ENCODE measurements at places on chromosomes 11 and 22. TPM values are rescaled to one million over a fixed set of nuclear protein-coding genes. Genes with fewer than 3 reads are reported as not detected.
A peak's percentile ranks its signal among the peaks of the same experiment; 100 is the strongest.

DNA sequence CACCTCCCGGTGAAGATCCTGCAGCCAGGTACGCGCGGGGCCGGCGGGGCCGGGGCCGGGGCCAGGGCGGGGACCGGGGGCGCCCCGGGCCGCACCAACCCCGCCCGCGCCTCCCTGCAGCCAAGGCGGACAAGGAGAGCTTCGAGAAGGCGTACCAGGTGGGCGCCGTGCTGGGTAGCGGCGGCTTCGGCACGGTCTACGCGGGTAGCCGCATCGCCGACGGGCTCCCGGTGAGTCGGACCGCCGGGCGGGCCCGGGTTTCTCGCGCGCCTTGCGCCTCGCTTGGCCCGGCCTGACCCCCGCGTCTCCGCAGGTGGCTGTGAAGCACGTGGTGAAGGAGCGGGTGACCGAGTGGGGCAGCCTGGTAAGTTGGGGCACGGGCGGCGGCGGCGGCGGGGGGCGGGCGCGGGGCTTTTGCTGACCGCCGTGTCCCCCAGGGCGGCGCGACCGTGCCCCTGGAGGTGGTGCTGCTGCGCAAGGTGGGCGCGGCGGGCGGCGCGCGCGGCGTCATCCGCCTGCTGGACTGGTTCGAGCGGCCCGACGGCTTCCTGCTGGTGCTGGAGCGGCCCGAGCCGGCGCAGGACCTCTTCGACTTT, 531 bp downstream of the PIM3 start:
- H3K27ac ChIP-seq: peak overlapping the region; percentile 69
- H3K36me3 ChIP-seq: peaks cover 5% of the 10 kb centered on the region
- peak overlapping the region; percentile 89 for H3K4me3 ChIP-seq
- no peaks in the 10 kb centered on the region for H3K27me3 ChIP-seq
- no peak for DNase-seq

- peak overlapping the region; percentile 32 for H3K27ac ChIP-seq
- H3K27me3 ChIP-seq: peaks cover 9% of the 10 kb centered on the region
- H3K4me3 ChIP-seq: no peak overlapping the region
These were observed 14.5 kb downstream of the RPL27A start for GRCh38 chr11:8697054-8697453.

- H3K27me3 ChIP-seq: no peaks in the 10 kb centered on the region
- H3K27ac ChIP-seq: no peak overlapping the region
- no peaks in the 10 kb centered on the region for H3K4me1 ChIP-seq
These were observed 398.4 kb downstream of the CNTN5 start for GRCh38 chr11:99418927-99419720.

DNA sequence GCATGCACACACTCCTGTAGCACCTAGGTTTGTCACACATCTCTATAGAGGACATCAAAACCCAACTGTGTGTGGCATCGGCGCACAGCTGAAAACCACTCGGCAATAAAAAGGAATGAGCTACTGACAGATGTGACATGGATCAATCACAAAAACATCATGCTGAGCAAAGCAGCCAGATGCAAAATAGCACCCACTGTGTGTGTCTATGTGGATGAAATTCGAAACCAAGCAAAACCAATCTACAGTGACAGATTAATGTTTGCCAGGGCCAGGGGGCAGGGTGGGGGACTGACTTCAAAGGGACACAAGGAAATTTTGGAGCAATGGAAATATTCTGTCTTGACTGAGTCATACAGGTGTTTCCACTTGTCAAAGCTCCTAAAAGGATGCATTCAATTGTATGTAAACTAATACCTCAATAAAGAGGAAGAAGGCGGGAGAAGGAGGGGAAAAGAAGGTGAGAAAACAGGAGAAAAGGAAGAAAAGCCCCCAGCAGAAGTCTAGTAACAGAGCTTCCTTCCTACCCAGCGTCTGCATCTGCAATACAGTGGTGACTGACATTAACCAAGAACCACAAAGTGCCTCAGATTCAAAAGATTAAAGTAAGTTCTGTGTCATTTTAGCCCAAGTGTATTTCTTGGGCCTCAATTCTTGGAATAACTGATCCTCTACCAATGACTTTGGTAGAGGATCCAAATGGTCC, 49.8 kb downstream of the PACSIN2 start:
- H3K27ac ChIP-seq: peak overlapping the region; percentile 0
- DNase-seq: no peak
- peaks cover 44% of the 10 kb centered on the region for H3K36me3 ChIP-seq

GRCh38 chr11:70048279-70049024, 29.7 kb upstream of the ANO1 start:
- no peak for DNase-seq
- H3K4me1 ChIP-seq: no peaks in the 10 kb centered on the region
- peaks cover 20% of the 10 kb centered on the region for H3K27me3 ChIP-seq
- no peak overlapping the region for H3K27ac ChIP-seq
- H3K36me3 ChIP-seq: no peaks in the 10 kb centered on the region

GRCh38 chr11:20353829-20354434, 9.6 kb upstream of the HTATIP2 start:
- H3K4me1 ChIP-seq: peaks cover 15% of the 10 kb centered on the region
- no peak overlapping the region for H3K4me3 ChIP-seq
- no peaks in the 10 kb centered on the region for H3K36me3 ChIP-seq
- no peak overlapping the region for H3K27ac ChIP-seq
- H3K27me3 ChIP-seq: peaks cover 4% of the 10 kb centered on the region

- H3K36me3 ChIP-seq: no peaks in the 10 kb centered on the region
- DNase-seq: no peak
- H3K27ac ChIP-seq: no peak overlapping the region
- no peaks in the 10 kb centered on the region for H3K27me3 ChIP-seq
- peaks cover 24% of the 10 kb centered on the region for H3K4me1 ChIP-seq
- H3K4me3 ChIP-seq: no peak overlapping the region
These were observed 29.0 kb downstream of the P4HA3 start for GRCh38 chr11:74282421-74282820.

DNA sequence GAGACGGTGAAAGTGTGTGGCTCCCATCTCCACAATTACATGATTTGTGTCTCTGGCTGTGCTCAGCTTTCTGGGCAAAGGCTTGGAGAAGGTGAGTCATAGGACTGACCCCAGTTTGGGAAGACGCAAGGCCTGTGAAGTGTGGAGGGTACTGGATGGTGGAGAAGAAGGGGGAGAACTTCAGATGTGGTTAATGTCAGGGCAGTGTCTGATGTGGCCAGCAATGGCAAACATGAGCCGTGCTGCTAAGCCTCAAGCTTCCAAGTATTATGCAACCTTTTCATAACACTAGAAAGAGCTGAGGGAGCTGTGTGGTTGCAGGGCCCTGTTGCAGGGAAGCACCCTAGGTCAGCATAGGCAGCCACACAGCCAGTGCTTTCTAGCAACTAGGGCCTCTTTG, 110.9 kb downstream of the NTM start:
- DNase-seq: no peak
- no peaks in the 10 kb centered on the region for H3K36me3 ChIP-seq
- no peak overlapping the region for H3K27ac ChIP-seq
- H3K4me1 ChIP-seq: 0 out of 2 replicates have a peak, but pooled peaks cover 6% of the 10 kb centered on the region
- no peak overlapping the region for H3K4me3 ChIP-seq

GRCh38 chr11:8059030-8059429, 22.0 kb upstream of the TUB start:
- H3K27me3 ChIP-seq: peaks cover 6% of the 10 kb centered on the region
- H3K36me3 ChIP-seq: no peaks in the 10 kb centered on the region
- peaks cover 19% of the 10 kb centered on the region for H3K4me1 ChIP-seq

DNA sequence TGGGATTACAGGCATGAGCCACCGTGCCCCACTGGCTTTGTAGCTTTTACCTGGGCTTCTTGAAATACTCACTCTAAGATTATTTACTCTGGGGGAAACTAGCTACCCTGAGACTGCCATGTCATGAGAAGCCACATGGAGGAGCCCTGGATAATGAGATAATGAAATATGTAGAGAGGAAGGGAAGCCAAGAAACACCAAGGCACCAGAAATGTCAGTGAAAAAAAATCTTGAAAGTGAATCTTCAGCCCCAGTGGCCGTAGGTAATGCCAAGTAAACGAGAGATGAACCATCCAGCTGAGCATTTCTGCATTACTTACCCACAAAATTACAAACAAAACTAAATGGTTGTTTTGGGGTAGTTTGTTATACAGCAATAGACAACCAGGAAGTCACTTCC, 125.6 kb downstream of the APIP start:
- H3K4me3 ChIP-seq: no peak overlapping the region
- H3K4me1 ChIP-seq: peaks cover 26% of the 10 kb centered on the region
- no peak for DNase-seq

GRCh38 chr11:94504689-94505293, 7.5 kb upstream of the C11orf97 start:
- H3K27me3 ChIP-seq: peaks cover 4% of the 10 kb centered on the region
- H3K4me1 ChIP-seq: peaks cover 6% of the 10 kb centered on the region
- H3K27ac ChIP-seq: no peak overlapping the region
- no peak overlapping the region for H3K4me3 ChIP-seq
- DNase-seq: peak; percentile 58

- peaks cover 6% of the 10 kb centered on the region for H3K36me3 ChIP-seq
- H3K27ac ChIP-seq: no peak overlapping the region
- no peaks in the 10 kb centered on the region for H3K27me3 ChIP-seq
- DNase-seq: no peak
These were observed 84.6 kb upstream of the IZUMO1R start for GRCh38 chr11:94219771-94220170.

- H3K4me3 ChIP-seq: no peak overlapping the region
- no peak for DNase-seq
- H3K27ac ChIP-seq: no peak overlapping the region
- no peaks in the 10 kb centered on the region for H3K4me1 ChIP-seq
- peaks cover 17% of the 10 kb centered on the region for H3K27me3 ChIP-seq
These were observed 106.8 kb upstream of the ALX4 start for GRCh38 chr11:44416776-44417175.

GRCh38 chr11:100908746-100909145, 220.9 kb downstream of the PGR start:
- peak; percentile 79 for DNase-seq
- peaks cover 6% of the 10 kb centered on the region for H3K27me3 ChIP-seq
- peaks cover 5% of the 10 kb centered on the region for H3K36me3 ChIP-seq
- peaks cover 15% of the 10 kb centered on the region for H3K4me1 ChIP-seq
- no peak overlapping the region for H3K27ac ChIP-seq

DNA sequence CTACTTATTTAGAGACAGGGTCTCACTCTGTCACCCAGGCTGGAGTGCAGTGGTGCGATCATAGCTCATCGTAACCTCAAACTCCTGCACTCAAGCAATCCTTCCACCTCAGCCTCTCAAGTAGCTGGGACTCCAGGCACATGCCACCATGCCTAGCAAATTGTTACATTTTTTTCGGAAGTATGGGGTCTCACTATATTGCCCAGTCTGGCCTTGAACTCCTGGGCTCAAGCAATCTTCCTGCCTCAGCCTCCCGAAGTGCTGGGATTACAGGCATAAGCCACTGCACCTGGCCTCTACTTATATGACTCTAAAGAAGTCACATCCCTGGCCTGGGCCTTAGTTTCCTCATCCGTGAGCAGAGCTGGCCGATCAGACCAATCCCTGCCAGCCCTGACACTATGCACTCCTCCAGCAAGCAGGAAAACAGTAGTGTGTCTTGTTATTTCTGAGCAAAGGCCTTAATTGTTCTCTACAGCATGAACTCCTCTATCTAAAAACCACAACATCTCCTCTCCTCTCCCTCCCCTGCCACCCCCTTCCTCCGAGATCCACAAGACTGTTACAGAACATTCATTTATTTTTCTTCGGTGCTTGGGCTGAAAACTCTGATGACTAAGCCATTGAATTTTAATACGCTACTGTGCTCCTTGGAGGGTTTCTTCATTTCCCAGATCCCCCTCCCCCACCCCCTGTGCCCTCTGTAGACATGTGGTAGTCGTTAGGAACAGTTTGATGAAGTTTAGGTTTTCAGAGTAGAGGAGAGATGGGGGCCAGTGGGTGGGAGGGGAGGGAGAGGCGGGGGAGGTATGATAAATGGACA, 91.5 kb downstream of the ABTB2 start:
- no peaks in the 10 kb centered on the region for H3K36me3 ChIP-seq
- H3K4me1 ChIP-seq: peaks cover 35% of the 10 kb centered on the region
- peaks cover 10% of the 10 kb centered on the region for H3K27me3 ChIP-seq
- peak; percentile 77 for DNase-seq
- peak overlapping the region; percentile 80 for H3K27ac ChIP-seq

Gene TRIM51
- total RNA-seq: not detected

Gene STIP1
- total RNA-seq: 229 TPM

Gene SPI1
- not detected for total RNA-seq

Gene OR5A1
- total RNA-seq: not detected

Gene SF3A1
- 168 TPM for total RNA-seq

Gene VPREB1
- total RNA-seq: not detected

Measured in HFFc6 (cell line).